ENCODE measurements at places on chromosomes 2 and 18.

DNA sequence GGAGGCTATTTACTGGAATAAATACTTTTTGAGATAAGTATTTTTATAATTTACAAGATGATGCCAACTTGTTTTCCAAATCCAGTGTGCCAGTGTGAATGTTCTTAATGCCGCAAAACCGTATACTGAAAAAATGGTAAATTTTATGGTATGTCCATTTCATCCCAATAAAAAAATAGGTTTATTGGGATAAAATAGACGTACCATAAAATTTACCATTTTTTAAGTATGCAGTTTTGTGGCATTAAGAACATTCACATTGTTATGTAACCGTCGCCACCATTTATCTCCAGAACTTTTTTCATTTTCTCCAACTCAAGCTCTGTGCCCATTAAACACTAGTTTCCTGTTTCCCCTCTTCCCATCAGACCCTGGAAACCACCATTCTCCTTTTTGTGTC is 167.9 kb downstream of the PARD3B start:
- DNase-seq = no peak

- no peak for DNase-seq
These were observed 1208.4 kb downstream of the DPP10 start for GRCh38 chr2:115650827-115651226.

DNA sequence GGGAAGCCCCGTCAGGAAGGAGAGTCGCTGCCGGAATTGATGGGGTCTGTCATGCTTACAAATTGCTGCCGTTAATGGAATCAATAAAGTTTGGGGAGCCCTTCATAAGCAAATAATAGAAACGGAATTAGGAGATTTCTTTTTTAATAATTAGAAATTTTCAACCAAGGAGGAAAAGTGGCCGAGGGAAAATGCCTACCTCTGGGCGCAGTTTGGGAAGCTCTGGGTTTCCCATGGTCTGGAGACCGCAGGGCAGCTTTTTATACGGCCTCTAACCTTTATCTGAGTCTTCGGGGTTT is 1.3 kb downstream of the EVX2 start:
- DNase-seq = no peak

GRCh38 chr2:213959589-213959988 is 451.3 kb upstream of the VWC2L start:
- DNase-seq = no peak

DNA sequence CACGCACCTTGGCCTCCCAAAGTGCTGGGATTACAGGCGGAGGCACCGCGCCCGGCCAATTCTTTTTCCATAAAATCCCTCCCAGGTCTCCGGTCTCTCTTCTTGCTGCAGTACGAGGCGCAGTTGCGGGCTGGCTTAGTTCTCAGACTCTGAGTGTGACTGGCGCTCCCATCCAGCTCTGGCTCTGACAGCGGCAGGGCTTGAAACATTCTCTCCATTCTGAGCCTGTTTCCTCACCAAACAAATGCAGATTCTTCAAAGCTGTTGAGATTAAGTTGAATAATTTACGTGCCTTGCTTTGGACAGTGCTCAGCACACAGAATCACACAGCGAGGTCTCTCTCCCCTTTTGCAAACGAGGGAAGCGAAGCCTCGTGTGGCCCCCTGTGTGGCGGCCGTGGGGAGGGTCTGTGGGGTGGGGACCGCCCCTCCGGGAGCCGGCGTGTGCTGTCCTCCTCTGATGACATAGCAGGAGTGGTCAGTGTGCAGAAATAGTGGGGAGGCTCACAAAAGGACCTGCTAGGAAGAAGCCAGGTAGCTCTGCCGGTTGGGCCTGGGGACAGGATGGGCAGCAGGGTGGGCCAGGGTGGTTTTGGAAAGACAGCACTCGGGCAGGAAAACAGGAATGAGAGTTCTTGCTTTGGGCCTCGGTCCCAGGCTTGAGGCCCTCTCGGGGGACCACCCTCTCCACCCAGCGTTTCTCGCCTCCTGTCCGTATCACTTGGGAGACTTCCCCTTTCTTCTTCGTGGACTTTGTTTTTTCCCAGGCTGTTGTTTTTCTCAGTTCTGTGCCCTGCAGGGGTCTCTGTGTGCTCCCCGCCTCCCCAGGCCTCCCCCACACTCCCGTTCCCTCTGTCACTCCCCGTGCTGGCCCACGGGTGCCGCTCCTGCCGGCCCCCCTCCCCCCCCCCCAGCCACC is 75.0 kb downstream of the KCNG2 start:
- no peak for DNase-seq

- no peak for DNase-seq
These were observed 243.0 kb upstream of the CHST9 start for GRCh38 chr18:27428120-27428519.

DNA sequence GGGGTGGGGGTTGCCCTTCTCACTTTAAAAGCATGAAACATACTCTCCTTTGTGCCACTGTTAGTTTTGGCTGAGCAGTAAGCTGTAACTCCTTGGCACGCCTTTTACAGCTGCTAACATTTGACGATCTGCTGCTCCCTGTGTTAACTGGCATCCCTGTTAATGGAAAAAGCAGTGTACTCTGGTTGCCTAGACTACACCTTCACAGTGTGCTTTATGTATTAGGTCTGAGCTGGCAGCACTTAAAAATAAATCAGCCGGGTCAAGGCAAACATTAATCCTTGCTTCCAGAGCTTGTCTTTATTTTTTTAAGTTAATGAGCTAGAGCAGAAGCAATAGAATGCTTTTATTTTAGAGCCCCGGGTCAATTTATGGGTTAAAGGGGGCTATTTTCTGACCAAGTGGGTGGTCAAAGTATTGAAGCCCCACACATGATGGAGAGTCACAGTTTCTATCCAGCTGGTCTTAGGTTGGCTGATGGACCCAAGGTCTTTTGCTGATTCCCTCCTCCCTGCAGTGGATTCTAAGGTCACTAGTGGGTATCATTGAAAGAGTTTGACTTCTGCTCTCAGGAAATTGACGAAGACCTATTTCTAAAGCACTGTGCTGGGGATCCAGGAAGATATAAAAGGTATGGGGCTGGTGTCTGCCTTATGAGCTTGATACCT is 54.5 kb downstream of the CFAP221 start:
- DNase-seq = peak; percentile 73

- DNase-seq = no peak
These were observed 42.4 kb upstream of the EFEMP1 start for GRCh38 chr2:55965966-55966365.

- no peak for DNase-seq
These were observed 11.2 kb upstream of the DAW1 start for GRCh38 chr2:227860221-227860641.

DNA sequence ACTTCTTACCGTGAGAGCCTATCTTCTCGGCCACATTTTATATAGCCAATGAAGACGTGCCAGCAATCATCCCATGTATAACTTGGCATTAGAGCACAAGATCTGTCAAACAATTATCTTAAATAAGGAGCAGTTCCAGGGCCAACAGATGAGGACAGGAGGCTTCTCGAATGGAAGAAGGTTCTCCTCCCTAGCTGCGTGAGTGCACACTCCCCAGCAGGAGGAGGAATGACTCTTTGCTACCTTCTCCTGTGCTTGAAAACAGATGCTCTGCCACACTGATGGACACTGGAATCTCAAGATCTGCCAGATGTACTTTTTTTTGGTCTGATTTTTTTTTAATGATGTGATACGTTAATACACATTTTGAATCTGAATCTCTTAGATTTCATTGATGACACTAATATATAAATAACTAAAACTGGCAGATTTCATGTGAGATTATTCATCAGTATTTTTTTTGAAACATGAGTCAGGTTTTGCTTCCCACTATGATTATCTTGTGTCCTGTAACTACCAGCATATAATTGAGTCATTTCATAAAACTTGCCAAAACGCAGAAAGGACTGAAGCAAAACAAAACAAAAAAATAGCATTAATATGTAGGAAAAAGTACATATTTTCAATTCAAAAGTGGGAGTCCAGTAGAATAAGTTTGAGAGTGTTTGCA is 626 bp upstream of the VIT start:
- DNase-seq = no peak

DNA sequence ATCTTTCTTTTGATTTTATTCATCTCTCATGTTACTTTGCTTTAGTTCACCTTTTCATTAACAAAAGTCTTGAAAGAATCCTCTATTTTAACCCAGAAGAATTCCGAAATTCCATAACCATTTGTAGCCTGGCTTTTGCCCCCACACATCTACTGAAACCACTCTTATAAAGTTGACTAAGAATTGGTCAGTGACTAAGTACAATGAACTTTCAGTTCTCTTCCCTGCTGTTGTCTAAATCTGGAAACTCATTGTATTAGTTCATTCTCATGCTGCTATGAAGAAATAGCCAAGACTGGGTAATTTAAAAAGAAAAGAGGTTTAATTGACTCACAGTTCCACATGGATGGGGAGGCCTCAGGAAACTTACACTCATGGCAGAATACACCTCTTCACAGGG is 49.9 kb upstream of the PNPT1 start:
- DNase-seq = no peak

- no peak for DNase-seq
These were observed 1293.7 kb upstream of the SLC39A10 start for GRCh38 chr2:194363295-194363694.

- no peak for DNase-seq
These were observed 52.0 kb upstream of the HS6ST1 start for GRCh38 chr2:128370468-128371247.

- no peak for DNase-seq
These were observed 254.0 kb upstream of the POU3F3 start for GRCh38 chr2:104599787-104600510.

- no peak for DNase-seq
These were observed 608 bp downstream of the CCDC138 start for GRCh38 chr2:108787216-108787541.

GRCh38 chr2:111071600-111072171 is 49.0 kb upstream of the BCL2L11 start:
- no peak for DNase-seq

GRCh38 chr2:192500550-192501200 is 305.9 kb upstream of the TMEFF2 start:
- DNase-seq = no peak

- DNase-seq = peak; percentile 10
These were observed 107.3 kb downstream of the DTNB start for GRCh38 chr2:25566094-25566493.

- DNase-seq = no peak
These were observed 451.4 kb downstream of the EIPR1 start for GRCh38 chr2:2926009-2926857.

DNA sequence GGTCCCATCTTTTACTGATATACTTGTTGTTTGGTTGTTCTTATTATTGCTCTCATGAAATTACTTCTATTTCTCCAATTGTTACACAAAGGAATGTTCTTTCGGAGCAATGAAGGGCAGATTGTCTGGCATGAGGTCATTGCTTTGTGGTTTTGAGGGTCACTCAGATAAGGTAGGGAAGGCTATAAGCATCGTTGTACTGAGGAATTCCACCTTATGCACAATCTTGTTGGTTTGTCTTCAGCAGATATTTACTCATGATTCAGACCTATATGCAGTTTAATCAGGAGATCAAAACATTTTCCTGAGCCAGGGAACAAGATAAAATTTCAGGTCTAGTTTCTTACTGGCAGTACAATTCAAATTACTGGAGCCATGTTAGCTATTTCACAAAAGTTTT is 163.0 kb upstream of the SPHKAP start:
- no peak for DNase-seq

- DNase-seq = no peak
These were observed 862.9 kb upstream of the ACVR2A start for GRCh38 chr2:146981921-146982320.

DNA sequence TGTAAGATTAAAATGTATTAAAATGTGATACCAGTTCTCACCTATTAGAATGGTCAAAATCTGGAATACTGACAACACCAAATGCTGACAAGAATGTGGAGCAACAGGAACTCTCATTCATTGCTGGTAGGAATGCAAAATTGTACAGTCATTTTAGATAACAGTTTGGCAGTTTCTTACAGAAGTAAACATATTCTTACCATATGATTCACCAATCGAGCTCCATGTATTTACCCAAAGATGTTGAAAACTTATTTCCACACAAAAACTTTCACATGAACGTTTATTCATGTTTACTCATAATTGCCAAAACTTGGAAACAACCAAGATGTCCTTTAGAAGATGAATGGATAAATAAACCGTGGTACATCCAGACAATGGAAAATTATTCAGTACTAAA is 1193.5 kb upstream of the ACVR2A start:
- DNase-seq = no peak

- DNase-seq = no peak
These were observed at the start of gene MFSD2B for GRCh38 chr2:24009680-24010476. MFSD2B (plus strand) TSS chr2:24010085; CDS start chr2:24010097, 12 bp downstream.

DNA sequence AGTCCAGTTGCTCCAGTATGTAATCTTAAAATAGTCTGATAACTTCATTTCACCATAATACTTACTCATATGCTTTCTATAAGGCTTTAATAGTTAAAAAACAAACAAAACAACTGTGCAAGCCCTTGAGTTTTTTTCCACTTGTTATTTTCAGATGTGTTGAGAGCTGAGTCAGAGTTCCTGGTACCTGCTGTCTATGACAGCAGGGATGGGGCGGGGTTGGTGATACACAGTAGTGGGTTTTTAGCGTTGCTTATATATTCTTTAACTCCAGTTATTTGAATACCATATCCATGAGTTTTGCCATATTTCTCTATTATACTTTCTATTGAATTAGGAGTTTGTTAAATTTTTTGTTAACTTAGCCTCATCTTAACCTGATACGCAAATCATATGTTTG is 5.0 kb downstream of the NAPG start:
- DNase-seq = no peak

DNA sequence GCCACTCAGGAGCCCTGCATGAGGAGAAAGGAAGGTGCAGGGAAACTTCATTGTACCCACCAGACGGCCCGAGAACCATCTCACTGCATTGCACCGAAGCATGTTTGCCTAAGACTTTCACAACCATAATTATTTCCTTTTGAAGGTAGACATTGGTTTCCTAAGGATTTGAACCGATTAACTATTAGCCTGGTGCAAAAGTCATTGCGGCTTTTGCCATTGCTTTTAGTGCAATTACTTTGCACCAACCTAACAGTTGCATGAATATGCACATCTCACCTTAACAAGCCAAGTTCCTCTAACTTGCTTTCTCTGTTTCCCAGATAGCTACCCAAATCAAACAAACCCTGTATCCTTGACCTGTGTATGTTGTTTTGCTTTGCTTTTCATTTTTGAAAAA is 516.3 kb upstream of the ID2 start:
- no peak for DNase-seq

- DNase-seq = no peak
These were observed 16.1 kb downstream of the CCDC178 start for GRCh38 chr18:33424266-33424946.

GRCh38 chr2:15665943-15666460 is 74.3 kb downstream of the DDX1 start:
- no peak for DNase-seq

DNA sequence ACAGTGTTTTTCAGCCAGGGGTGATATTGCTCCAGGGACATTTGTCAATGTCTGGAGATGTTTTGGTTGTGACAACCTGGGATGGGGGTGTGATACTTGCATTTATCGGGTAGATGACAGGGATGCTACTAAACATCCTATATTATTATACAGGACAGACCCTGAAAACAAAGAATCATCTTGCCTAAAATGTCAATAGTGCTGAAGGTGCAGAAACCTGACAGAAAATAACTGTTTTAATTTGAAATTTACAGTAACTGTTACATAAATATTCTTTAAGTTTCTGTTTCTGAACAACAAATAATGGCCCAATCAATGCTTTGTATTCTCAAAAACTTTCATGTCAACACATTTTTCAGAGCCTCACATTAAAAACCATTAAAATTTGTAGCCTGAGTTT is 2.0 kb downstream of the IL36A start:
- DNase-seq = no peak

GRCh38 chr18:48551100-48551499 is 12.3 kb downstream of the CTIF start:
- DNase-seq = no peak

GRCh38 chr2:210623506-210623905 is 67.1 kb downstream of the CPS1 start:
- DNase-seq = no peak

GRCh38 chr2:140654565-140654964 is 1476.3 kb downstream of the LRP1B start:
- DNase-seq = no peak

All from NCI-H2081 (cell line).